Posterior vena cava (tissue), 2 donors: ENCODE measurements at places on chromosomes 2 and 18. TPM values are rescaled to one million over a fixed set of nuclear protein-coding genes. Genes with fewer than 3 reads are reported as not detected.

The AUP1 gene
- total RNA-seq = 67.0 TPM

The LCT gene
- total RNA-seq = not detected

The ACOXL gene
- total RNA-seq = not detected

The SKA1 gene
- 0.51 TPM for total RNA-seq

The CHST9 gene
- 0.14 TPM for total RNA-seq

The SPP2 gene
- total RNA-seq = not detected

The ILKAP gene
- 34.9 TPM for total RNA-seq

The REG3A gene
- total RNA-seq = 2.5 TPM

The NEB gene
- total RNA-seq = 1.8 TPM

The CMPK2 gene
- 4.9 TPM for total RNA-seq

The SLC40A1 gene
- total RNA-seq = 43.8 TPM

The BBS5 gene
- total RNA-seq = 7.8 TPM

The CFAP221 gene
- 3.2 TPM for total RNA-seq

The FBXO41 gene
- 1.4 TPM for total RNA-seq

The SEMA4C gene
- 41.6 TPM for total RNA-seq

The TUBA3D gene
- not detected for total RNA-seq

The TMEM200C gene
- total RNA-seq = 3.9 TPM

- peak; percentile 79 for DNase-seq
Measured at GRCh38 chr2:164737612-164738081, 104.0 kb downstream of the COBLL1 start.

GRCh38 chr2:147609301-147609700 lies 235.5 kb upstream of the ACVR2A start:
- no peak for DNase-seq

GRCh38 chr2:174984561-174984960 lies 20.6 kb downstream of the CHN1 start:
- no peak for DNase-seq

DNA sequence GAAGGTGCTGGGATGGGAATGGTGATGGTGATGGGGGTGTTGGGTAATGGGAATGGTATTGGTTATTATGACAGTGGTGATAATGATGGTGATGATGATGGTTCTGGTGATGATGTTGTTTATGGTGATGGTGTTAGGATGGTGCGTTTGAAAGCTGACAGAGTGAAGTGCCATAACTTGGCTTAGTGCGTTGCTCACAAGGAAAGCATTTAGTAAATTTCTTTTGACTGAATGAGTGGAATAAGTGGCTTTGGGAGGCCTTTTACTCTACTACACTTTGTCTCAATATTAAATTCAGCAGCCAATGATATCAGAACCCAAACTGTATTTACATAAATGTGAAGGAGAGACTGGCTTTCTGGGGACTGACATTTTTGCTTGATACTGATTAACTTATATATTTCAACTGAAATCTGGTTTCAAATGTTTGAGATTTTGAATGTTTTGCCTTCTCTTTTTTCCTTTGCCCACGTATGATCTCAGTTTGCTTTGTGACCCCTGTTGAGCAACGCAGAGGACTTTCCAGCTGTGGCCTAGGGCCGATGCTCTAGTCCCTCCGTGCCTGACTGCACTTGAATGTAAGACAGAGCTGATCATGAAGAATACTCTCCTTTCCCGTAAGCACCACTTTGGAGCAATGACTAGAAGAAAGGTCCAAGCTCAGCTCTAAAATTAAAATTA lies 128.5 kb upstream of the SH3BP4 start:
- DNase-seq = no peak

DNA sequence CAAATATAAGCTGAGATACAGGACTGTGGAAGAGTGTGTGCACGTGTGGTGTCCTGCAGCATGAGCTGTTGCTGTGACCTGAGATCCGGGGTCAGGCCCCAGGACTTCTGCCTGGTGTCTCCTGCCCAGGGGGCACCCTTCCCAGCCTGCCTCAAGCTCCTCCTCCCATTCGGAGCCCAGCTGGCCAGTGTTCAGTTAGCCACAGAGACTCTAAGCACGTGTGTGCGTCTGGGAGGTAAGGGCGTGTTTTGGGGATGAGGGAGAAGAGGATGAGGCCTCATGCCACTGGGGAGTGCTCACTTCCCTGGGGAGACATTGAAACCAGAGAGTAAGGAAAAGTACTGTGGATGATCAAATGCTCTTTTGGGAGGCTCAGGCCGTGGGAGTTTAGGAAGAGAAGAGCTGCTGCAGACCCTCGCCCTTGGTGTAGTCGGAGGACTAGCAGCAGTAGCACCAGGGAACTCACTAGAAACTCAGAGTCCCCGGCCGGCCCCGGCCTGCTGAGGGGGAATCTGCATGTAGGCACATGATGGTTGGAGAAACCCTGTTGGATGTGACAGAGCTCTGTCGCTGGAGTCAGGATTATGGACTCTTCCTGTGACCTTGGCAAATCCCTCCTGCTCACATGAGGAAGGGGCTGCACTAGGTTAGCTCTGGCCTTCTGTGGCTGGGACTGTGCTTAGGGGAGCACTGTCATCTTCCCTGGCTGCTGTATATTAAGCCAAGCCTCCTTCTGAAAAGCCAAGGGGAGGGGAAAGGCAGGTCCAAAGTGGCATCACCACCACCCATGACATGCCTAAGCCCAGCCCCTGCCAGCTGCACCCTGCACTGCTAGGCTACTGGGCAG lies 231.1 kb downstream of the DYSF start:
- DNase-seq = peak; percentile 55

- no peak for DNase-seq
Measured at GRCh38 chr2:112803691-112804521, 19.6 kb upstream of the IL1A start.

- DNase-seq = no peak
Measured at GRCh38 chr2:113067681-113068080, at the start of gene IL1F10. Gene IL1F10 (plus strand): TSS chr2:113067970. CDS start chr2:113072739, 4,769 bp downstream.

DNA sequence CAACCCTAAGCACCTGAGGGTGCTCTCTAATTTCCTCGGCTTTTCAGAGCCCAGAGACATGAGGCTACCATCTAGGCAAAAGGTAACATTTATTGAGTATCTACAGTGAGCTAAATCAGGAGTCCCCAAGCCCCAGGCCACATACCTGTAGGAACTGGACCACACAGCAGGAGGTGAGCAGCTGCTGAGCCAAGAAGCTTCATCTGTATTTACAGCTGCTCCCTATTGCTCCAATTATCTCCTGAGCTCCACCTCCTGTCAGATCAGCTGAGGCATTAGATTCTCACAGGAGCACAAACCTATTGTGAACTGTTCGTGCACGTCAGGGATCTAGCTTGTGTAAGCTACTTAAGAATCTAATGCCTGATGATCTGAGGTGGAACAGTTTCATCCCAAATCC lies 70.2 kb downstream of the RND3 start:
- DNase-seq = no peak

GRCh38 chr2:173279527-173279868 lies 75.2 kb upstream of the CDCA7 start:
- no peak for DNase-seq

GRCh38 chr2:215879977-215880940 lies 133.1 kb downstream of the MREG start:
- no peak for DNase-seq

GRCh38 chr2:83071352-83071751 lies 1387.7 kb downstream of the SUCLG1 start:
- DNase-seq = no peak

DNA sequence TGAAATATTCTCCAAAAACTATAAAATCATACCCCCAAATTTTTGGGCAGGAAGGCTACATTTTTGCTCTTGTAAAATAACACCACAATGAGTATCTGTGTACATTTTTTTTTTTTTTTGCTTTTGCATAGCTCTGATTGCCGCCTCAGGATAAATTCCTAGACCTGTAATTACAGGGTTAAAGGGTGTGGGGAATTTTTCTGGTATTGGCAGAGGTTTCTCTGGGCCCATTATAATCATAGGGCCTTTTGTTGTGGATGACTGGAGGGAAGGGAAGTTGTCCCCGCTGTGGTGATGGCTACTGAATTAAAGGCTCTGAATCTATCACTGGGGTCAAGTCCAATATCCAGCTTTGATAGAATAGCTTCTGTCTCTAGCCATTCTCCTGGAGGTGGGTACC lies 26.6 kb downstream of the CCDC195 start:
- no peak for DNase-seq

DNA sequence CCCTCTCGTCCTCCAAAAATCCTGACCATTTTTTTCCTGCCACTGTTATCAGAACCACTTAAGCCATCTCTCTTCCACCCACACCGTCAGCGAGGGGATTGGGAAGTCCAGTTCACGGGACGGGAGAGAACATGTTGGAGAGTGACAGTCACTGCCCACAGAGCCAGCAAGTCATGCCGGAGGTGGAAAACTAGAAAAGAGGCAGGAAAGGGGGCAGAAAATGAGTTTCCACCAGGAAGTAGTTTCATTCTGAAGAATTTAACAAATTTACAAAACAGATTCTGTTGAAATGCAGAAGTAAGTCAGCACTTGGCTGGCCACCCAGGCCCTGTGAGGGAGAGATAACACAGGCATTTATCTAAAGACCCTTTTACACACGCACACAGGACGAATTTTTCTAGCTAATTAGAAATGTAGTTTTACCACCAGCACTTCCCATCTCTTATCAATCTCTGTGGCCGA lies 431.3 kb downstream of the TSN start:
- no peak for DNase-seq

DNA sequence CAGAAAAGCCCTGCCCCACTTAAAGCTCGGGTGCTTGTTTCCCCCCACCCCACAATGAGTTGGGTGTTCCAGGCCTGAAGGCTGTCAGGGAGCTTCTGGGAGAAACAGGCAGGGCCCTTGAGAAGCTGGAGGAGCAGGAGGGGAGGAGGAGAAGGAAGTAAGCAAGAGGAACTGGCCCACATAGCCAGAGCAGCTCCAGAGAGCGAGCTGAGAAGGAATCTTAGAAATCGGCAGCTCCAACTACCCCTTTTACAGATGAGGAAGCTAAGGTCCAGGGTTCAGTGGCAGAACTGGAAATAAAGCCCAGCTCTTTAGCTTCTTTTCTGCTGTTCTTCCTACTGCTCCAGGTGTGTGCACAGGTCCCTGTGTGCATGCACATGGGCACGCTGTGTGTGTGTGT lies 12.7 kb upstream of the KCNK3 start:
- DNase-seq = peak; percentile 20

DNA sequence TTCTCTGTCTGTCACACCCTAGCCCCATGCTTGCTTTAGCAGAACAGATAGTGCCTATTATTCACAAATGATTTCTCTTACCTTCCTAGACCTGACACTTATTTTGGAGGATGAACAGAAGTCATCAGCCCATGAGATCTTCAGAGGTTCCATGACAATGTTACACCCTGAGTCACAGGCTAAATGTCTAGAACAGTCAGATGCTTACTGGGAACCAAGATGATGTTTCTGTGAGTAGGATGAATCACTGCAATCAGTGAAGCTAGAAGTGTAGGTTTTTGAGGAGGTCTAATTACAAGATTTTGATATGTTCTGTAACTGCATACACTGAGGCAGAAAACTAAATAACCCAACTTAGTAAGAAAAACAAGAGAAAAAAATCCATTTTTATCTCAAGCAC lies 123.0 kb upstream of the THUMPD2 start:
- no peak for DNase-seq

DNA sequence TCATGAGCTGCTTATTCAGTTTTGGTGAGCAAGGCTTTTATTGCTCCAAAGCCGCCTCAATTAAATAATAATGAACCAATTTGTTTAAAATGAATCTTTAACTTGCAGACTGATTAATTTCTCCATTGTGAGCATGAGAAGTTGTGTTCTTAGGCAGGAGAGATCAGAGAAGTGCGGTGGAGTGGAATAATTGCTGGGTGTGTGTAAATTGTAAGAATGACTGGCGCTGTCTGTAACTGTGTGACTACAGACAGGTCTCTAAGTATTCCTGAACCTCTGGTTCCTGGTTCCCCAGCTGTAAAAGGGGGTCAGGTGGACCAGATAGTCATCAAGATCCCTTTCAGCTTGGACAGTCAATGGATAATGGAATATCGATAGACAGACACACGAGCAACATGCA lies 98.0 kb upstream of the EFEMP1 start:
- DNase-seq = no peak

- DNase-seq = peak; percentile 61
Measured at GRCh38 chr2:120518819-120519218, 172.9 kb downstream of the INHBB start.

DNA sequence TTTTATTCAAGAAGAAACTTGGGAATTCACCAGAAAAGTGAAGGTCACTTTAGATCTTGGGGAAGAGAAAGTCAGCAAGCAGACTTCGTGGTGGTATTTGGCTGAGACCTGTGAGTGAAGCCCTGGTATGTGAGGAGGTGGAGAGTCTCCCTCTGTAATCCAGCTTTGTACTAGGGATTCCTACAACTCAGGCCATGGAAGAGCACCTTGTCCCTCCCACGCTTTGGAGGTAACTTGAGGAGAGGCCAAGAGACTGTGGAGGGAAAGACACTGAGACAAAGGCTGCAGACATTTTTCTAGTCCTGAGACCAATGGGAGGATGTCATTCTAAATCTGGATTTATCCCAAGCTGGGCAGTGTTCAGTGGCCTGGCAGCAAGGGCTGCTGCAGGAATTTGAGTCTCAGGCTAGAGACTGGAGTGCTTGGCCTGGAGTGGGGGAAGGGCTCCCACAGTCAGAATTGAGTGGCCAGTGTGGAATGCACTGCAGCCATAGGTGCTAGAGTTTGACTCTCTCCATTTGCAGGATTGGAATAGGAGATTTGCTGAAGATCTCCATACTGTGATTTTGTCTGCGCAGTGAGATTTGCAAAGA lies 219.0 kb downstream of the ACTR3 start:
- DNase-seq = no peak

GRCh38 chr2:60440767-60441163 lies 112.7 kb downstream of the BCL11A start:
- no peak for DNase-seq

DNA sequence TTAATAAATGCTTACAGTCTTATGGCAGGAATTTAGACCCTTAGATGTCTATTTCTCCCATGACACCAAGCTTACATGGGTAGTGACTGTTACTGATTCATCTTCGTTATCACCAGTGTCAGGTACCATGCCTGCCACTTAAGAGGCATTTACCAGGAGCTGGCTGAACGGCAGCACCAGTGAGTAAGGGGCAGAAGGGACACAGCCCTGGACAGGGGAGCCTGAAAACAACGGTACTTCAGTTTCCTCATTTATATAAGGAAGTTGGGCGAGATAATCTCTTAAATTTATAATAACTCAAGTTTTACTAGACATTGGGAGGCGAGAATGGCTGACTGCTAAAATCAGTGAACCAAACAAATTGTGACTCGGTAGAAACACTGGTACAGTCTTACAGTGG lies 1.2 kb downstream of the COA5 start:
- DNase-seq = no peak

GRCh38 chr18:46332286-46332801 lies 228.2 kb downstream of the HAUS1 start:
- DNase-seq = no peak

GRCh38 chr18:45940724-45941123 lies 26.4 kb downstream of the EPG5 start:
- no peak for DNase-seq
